ENCODE measurements at places on chromosomes 2 and 18.
A peak's percentile ranks its signal among the peaks of the same experiment; 100 is the strongest.

DNA sequence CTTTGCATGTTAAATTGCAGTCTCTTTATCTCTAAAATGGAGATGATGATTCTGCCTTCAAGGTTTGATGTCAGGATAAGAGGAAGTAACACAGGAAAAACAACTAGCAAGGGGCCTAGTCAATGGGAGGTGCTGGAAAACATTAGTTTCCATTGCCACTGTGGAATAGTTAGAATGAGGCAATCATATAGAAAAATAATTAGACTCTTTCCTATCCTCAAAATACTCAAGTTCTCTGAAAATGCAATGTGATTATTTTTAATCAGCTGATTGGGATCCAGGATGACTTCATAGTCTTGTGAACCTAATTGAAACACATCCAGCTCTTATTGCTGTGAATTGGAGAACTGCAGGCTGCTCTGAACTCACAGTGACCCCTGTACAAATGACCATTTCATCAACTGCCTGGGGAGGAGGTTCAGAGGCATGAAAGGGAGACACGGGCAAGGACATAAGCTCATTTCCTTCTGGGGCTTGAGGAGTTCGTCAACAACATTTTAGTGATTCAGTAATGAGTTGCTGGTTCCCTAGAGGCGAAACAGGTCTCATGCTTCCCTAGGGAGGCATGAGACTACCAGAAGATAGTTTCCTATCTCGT lies 422.5 kb downstream of the LPIN1 start:
- DNase-seq: no peak

GRCh38 chr2:155266583-155266982 lies 568.1 kb downstream of the KCNJ3 start:
- DNase-seq: no peak

DNA sequence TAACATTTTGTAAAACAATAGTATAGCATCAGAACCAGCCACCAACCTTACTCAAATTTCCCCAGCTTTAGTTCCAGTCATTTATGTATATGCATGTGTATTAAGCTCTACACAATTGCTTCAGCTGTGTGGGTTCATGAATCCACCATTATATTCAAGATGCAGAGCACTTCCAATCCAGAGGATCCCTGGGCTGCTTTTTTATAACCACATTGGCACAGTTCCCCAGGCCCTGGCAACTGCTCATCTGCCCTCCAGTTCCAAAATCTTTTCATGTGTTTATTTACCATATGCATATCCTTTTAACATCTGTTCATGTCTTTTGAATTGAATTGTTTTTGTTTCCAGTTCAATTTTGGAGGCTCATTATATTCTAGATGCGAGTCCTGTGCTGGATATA lies 482.9 kb upstream of the HS6ST1 start:
- DNase-seq: no peak

- DNase-seq: peak; percentile 21
These were observed 558 bp downstream of the THAP4 start for GRCh38 chr2:241636182-241637017.

DNA sequence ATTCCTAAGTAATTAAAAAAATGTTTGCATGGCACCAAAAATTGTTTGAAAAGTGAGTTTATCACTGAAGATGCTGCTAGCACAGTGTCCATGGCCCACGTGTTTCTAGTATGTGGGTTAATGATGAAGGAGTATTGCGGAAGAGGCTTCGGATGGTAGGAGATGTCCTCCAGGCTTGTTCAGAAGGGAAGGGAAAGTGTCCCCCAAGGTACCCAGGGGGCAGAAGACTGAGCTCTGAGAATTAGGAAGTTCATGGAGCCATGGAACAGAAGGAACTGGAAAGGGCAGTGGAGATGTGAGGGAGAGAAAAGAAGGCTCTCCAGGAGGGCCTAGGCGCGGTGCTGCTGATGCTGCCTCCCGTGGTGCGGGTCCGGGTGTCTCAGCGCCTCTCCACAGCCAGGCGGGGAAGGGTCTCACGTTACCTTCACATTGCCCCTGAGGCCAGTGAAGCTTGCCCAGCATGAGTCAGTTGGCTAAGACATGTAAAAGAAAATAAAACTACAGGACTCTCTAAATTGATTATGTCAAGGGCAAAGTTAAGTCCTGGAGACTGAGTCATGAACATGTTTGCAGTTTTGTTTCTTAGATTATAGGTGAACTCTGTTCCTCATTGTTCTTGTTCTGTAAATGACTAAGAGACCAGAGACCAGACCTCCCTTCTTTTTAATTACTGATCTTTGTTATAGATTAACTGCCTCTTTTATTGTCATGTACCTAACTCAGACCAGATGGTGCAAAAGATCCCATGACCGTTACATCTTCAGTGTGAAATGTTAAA lies 89.0 kb downstream of the MTCL1 start:
- DNase-seq: no peak

GRCh38 chr2:32768387-32769174 lies 140.7 kb downstream of the TTC27 start:
- DNase-seq: no peak

DNA sequence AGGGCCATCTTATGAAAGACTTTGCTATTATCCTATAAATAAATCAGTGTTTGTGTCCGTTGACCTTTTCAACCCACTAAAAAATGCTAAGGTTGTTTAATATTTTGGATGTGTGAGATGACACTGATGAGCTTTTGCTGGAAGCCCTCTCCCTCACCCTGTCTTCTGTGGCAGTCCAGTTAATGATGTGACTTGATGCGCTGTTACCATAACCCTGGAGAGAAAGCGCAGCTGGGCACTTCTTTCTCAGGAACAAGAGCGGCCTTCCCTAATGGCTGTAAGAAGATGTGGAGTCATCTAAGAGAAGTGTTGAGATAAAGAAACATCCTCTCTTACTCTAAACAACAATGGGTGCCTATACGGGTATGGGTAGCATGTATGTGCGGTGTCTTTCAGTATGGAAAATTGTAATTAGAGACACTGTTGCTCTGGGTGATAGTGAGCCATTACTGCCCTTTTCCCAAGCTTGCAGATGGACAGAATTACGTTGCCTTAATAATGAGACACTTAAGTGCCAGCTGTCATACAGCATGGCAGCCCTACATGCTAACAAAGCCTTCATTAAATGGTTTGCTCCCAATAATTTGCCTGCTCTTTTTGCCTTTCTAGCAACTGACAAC lies 165.6 kb upstream of the NABP1 start:
- no peak for DNase-seq

DNA sequence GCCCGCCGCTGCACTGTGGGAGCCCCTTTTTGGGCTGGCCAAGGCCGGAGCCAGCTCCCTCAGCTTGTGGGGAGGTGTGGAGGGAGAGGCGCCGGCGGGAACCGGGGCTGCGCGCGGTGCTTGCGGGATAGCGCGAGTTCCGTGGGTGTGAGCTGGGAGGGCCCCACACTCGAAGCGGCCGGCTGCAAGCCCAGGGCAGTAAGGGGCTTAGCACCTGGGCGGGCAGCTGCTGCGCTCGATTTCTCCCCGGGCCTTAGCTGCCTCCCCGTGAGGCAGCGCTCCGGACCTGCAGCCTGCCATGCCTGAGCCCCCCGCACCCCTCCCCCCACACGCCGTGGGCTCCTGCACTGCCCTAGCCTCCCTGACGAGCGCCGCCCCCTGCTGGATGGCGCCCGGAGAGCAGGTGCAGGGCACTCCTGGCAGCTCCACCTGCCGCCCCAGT lies 124.4 kb downstream of the CCDC178 start:
- no peak for DNase-seq

DNA sequence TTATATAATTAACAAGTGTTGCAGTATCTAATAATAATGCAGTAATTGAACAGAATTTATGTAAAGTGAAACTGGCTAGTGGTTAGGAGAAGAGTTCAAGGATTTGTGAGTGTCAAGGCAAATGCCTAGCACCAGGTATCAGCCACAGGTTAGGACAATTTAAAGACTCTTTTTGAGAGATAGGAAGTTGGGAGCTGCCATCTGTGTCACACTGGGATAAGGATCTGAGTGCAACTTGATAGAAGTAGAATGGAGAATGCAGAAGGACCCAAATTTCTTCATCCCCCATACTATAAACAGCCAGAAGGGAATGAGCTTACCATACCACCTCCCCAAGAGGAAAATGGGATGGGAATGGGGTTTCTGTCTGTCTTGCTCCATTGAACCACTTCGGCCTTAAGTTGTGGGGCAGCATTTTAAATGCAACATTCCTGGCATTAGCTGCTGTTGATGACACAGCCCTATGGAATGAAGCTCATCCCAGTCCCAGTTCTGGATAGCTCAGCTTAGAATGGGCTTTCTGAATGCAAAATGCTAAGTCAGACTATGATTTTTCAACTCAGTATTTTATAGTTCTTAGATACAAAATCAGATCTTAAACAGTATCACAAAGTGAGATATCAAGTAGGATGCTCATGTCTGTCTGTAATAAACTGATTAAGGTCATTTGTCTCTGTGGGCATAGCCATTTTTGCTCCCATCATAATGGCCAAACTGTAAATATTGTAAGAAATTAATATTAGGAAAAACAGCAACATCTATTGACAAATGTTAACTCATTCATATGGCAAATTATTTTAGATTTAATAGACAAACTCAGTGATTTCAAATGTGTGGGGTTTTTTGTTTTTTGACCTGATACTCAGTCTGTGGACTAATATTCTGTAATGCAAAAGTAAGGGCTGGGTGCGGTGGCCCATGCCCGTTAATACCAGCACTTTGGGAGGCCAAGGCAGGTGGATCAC lies 44.0 kb downstream of the GPR155 start:
- DNase-seq: no peak

DNA sequence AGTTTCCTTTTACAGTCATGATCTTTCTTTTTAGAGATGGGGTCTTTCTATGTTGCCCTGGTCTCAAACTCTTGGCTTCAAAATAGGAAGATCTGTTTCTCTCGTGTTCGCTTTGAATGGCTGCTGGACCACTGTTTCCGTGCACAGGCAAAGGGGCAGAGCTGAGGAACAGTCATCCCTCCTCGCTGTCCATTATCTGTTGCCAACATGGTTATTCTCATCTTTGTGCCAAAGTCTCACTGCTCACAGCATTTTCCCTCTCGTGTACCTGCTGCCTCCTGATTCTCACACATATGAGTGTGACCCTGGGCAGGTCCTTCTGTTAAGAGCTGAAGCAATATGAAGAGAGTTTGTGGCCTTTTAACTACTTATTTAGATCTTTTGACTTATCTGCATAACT lies 28.0 kb upstream of the CCNYL1 start:
- no peak for DNase-seq

DNA sequence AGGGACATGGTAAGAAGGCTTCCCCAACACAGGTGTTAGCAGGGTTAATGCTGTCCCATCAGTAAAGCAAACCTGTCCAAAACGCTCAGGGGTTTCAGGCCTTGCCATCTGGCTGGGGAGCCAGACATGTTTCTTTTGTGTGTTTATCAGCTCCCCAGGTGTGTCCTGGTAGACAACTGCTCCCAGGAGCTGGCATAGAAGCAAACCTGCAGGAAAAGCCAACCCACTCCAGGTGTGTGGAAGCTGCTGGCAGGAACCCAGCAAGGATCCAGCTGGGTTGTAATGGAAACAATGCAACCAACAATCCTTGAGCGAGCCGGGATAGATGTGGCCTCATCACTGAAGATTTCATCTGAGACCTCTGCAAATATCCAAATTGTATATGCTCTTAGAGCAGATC lies 123.1 kb downstream of the RAB3GAP1 start:
- no peak for DNase-seq

DNA sequence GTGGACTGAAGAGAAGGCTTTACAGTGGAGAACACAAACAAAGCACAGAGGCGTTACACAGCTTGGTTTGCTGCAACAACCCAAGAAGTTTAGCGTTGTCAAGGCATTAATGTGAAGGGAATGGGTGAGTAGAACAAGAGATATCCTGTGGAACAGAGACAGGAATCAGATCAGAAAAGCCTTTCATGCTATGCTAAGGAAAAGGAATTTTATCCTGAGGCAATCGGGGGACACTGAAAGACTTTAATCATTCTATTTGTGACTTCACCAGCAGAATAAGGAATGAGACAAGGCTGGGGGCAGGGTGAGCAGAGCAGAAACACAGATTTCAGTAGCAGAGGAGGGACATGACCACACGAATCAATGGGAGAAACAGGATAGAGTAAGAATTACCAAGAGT lies 600.7 kb downstream of the IRS1 start:
- DNase-seq: no peak

DNA sequence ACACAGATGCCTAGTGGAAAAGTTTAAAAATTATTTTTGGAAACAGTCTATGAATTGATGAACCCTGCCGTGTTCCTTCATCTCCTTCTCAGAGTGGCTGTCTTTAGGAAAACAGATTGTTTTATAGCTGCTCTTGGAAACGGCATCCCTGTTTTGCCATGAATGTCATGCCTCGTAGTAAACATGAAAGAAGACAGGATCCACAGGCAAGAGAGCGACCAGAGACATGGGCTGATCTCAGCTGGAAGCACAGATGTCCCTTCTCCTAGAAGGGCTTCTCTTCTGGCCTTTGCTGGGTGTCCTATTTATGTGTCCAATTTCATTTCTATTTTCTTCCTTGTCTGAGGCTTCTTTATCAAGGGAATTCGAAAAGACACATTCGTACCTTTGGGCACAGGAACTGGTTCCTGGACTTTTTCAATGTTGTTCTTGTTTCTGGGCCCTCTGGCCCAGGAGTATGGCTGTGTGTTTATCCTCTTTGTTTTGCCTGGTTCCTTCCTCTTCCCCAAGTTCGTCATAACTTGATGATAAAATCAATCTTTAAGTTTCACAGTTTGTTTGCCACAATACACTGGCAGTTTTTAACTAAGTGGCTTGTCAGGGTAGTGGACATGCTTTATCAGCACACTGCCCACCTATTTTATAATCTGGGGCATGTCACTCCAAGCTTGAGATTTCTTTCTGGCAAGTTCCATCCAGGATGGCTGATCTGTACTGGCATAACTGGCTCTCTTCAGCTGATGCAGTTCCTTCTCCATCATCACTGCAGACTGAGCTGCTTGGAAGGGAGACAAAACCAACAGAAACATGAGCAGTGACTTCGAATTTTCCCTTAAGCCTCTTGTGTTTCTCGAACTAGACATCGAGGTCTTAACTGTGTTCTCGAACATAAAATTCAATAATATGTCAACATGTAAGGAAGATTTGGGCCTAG lies 63.2 kb upstream of the MGAT4A start:
- DNase-seq: no peak

DNA sequence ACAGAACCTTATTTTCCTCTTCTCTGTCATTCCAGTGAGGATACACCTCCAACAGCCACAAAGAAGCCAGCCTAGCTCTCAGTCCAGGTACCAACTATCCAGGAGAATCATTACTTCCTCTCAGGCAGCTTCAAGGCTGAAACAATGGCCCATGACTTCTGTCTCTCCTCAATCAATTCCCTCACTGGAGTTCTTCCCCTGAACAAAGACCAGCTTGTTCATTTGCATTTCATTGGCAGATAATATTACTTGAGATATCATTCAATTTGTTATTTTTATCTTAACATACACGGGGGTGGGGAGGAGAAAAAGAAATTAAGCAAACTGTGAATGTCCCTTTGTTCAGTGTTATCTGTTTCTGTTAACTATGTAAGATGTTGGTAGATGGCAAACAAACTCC lies 44.0 kb downstream of the CCDC141 start:
- DNase-seq: no peak

GRCh38 chr2:62573137-62573731 lies 67.2 kb upstream of the TMEM17 start:
- no peak for DNase-seq

DNA sequence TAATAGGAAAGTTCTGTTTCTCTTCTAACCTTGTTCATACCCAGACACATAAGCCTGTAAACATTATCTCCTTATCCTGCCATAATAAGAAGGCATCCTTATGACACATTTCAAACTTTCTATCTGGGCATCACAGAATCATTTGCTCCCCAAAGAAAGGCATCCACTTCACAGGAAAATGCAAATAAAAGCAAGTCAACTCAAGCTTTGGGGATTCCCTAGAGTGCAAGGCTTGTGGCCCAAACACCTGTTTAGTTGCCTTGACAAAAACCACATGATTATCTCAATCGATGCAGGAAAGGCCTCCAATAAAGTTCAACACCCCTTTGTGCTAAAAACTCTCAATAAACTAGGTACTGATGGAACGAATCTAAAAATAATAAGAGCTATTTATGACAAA lies 195.7 kb upstream of the GALNT5 start:
- DNase-seq: no peak
